ENCODE measurements at places on chromosomes 7 and 10.

DNA sequence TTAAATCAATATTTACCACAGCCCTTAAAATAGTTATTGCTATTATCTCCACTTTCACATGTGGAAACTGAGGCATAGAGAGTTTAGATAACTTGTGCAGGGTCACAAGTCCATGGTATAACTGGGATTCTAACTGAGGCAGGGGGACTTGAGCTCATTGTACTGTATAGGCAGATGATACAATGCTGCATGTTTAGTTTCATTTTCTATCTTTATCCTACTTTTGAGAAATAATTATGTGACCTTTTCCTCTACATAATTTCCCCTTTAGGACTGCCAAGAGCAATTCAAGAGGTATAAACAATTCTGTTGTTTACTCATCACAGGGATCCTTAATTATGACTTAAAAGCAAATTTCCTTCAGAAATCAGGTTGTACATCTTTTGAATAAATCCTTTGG lies 193.1 kb downstream of the SUGCT start:
- no peak for DNase-seq

- peak; percentile 25 for DNase-seq
Observed at GRCh38 chr7:92246360-92247101, 757 bp downstream of the ANKIB1 start.

DNA sequence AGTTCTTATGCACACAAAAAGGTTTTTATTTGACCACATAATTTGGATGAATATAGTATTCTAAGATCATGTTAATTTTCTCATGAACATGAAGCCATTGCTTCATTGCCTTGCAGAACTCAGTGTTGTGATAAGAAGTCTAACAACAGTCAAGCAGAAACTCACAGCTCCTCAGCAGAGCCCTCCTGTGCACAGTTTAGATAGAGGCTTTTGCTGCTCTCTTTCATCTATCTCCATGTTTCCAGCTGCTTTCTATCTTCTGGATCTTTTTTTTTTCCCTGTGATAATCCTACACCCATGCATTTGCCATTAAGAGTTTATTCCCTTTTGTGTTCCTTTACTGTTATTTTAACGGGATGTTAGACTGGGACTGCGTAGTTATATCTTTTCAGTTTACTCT lies 557.7 kb upstream of the LRRTM3 start:
- no peak for DNase-seq

DNA sequence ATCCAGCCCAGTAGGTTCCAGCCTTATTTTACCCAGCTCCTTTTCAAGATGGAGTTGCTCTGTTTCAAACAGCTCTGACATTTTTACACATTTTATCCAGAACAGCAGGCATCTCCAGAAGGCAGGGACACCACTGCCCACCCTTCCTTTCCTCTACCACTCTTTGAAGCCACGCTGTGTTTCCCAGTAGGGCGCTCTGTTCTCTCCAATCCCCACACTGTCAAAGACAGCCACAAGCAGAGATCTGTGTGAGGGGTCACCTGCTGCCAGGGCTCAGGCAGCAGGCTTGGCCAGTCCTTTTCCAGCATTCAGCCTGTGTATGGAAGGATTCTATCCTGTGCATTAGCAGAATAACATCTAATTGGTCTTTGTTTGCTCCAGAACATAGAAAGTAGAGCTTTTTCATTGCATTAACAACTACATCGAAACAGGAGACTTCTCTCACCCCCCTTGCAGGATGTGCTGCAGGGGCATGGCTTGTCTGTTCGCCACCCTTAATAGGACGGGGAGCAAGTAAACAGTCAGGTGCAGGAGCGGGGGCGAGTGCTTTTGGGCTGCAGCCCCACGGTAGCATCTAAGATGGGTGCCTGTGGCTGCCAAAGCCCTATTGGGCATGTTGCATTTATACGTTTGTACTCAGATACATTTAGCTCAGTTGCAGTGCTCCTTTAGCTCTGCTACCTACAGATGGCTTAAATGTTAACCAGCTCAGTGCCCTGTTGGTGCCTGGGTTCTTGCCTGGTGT lies 326.1 kb downstream of the GALNT17 start:
- DNase-seq = no peak

DNA sequence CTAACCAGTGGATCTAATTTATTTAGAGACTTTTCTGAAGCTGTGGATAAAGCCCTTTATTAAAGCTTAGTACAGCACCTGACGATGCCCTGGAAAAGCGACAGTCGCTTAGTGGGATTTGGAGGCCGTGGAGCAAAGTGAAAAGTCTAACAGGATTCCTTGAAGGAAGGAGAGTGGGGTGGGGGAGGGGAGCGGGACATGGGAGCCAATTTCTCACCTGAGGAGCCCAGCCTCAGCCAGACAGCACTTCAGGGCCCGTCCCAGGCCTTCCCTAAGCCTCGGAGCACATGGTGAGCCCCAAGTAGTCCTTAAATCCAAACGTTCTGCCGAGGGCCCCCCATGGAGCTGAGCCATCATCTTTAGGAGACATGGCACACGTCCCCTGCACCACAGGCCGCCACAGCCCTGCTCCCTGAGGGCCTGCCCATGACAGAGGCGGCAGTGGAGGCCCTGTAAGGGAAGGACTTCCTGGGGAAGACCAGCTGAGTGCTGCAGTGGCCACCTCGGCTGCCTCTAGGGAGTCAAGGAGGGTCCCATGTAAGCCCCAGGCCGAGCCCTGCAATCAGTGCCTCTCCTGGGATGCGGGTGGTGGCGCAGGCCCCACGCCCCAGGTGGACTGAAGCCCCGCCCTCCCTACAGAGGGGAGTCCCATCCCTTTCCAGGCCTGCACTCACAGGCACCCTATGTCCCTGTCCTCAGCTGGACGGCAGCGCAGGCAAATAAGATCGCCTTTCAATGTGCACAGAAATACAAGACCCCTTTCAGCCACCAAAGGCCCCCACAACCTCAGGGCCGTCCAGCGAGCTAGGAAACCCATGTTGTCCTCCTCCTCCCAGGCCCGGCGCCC lies 187.0 kb downstream of the MAD1L1 start:
- DNase-seq = no peak

DNA sequence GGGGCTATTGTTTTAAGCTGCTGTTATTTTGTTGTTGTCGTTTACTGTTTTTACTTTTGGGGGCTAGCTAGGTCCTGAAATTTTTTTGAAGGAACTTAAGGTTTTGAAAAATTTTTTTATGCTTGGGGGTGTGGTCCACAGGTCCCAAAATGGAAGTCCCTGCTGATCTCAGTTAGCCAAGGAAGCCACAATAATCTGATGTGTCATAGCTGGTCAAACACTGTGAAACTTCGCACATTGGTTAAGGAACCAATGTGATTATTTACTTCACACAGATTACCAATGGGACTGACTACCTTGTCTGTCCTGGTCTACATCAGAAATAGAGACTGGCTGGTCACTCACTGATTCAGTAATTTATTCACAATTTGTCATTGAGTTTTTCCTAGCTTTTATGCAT lies 29.5 kb upstream of the HYCC1 start:
- DNase-seq = no peak

GRCh38 chr10:112640638-112641037 lies 193.6 kb downstream of the VTI1A start:
- no peak for DNase-seq

GRCh38 chr10:53013201-53013810 lies 240.7 kb upstream of the MBL2 start:
- DNase-seq = no peak

DNA sequence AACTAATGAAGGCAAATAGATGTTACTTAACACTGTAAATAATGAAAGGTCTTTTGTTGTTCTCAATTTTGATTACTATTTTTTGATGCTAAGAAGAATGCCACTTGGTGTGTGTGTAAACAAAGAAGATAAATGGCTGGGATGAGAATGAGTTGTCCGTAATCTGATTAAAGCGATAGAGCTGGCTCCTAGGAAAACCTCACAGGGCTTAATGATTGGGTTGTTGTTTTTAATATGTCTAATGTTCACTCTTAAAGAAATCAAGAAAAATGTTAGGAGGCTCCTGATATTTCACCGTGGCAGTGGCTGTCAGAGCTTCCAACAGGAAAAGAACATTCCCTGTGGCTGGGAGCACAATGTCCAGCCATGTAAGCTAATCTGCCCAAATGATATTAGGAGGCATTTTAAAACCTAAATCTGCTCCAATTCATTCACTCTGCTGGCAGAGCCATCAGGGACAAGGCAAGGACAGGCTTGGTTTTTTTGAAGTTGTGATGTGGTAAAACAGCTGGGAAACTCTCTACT lies 243.9 kb downstream of the SNX10 start:
- DNase-seq = no peak

DNA sequence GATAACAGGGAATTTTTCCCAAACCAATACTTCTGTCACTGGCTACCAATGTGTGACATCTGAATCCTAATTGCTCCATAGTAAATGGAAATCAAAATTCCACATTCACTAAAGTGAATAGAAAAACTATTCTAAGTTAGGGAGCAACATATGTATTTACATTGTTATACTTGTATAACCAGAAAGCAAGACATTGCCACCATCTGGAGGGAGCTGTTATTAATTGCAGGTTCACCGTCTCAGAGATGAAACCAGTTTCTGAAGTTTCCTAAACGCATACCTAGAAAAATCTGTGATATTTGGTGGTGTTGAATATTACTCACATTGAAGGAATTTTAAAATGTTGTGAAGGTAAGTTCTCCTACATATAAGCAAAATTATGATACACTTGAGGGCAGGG lies 390.1 kb downstream of the NXPH1 start:
- no peak for DNase-seq

GRCh38 chr7:117171106-117171505 lies 151.8 kb downstream of the WNT2 start:
- DNase-seq = no peak

DNA sequence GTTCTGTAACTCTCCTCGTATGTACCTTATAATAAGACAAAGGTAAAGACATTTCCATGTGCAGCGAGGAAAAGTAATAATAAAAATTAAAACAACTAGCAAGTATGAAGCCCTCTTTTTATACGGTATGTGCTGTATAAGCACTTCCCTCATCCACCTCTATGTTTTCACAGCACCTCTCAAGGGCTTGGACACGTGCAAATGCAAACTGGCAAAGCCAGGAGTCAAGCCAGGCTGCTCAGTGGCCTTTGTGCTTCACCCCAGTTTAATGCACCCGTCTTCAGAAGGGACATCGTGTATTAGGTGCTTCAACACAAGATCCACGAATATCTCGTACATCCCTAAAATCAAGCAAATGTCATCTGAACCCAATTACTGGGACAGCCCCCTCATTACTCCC lies 1.3 kb upstream of the DGKI start:
- no peak for DNase-seq

GRCh38 chr10:121796342-121796741 lies 131.5 kb downstream of the ATE1 start:
- no peak for DNase-seq

DNA sequence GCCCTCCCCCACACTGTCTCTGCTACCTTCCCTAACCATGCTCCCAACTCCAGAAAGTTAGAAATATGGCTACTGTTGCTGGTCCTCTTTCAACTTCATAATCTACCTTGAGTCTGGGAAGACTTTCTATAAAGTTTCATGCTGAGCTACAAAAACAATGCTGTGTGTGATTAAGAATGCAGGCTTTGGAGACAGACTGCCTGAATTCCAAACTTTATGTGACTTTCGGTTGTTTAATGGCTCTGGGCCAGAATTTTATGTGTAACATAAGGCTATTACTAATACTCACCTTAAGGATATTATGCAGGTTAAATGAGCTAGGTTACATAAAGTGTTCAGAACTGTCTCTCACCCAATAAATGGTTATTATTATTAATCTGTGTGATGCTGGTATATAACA lies 19.1 kb downstream of the BET1 start:
- DNase-seq = no peak

- no peak for DNase-seq
Observed at GRCh38 chr7:106045586-106045985, 66.5 kb downstream of the SYPL1 start.

GRCh38 chr7:21805791-21806190 lies 139.9 kb downstream of the CDCA7L start:
- no peak for DNase-seq

DNA sequence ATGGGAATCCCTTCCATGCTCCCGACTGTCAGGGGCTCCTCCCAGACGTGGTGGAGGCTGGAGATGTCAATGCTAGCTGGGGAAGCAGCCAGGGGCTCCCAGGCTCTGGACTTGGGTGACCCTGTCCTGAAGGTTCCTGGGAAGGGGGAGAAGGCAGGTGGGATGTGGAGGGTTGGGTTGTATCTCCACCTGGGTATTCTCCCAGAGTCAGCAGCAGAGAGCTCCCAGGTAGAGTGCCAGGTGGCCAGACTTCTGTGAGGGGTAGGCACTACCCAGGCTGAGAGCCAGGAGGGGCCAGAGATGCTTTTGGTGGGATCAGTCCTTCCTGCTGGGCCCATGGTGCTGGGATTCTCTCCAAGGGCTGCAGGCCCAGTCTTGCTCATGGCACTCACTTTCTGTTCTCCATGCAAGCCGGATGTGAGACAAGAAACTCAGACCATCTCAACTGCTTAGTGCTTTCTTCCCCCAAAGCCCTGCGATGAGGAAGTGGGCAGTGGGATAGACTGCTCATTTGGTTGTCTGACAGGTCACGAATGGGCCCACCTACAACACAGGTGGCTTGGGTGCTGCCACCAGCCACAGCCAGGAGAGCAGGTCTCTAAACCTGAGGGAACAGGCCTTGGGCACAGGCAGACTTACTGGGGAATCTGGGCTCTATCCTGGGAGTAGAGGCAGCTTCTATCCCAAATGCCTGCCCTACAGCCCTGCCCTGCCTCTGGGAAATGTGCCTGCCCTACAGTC lies 52.5 kb upstream of the CAMK2B start:
- DNase-seq = peak; percentile 8

- no peak for DNase-seq
Observed at GRCh38 chr10:83764666-83765065, 374.6 kb upstream of the GHITM start.

- no peak for DNase-seq
Observed at GRCh38 chr7:102248456-102249395, 37.9 kb upstream of the SH2B2 start.

DNA sequence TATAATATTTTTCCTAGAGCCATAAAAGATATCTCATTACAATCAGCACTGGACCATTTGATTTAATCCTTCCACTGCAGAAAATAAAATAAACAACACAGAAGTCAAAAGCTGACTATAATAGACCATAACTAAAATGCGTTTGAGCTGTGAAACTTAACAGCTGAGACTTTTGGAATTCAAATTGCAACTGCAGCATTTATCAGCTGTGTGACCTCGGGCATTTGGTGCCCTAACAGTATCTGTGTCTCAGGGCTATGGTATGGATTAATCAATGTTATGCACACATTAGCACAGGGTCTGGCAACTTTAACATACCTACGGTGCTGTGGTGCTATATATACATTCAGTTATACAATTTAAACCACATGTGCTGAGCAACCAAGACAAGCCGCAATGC lies 160.1 kb downstream of the COL28A1 start:
- no peak for DNase-seq

DNA sequence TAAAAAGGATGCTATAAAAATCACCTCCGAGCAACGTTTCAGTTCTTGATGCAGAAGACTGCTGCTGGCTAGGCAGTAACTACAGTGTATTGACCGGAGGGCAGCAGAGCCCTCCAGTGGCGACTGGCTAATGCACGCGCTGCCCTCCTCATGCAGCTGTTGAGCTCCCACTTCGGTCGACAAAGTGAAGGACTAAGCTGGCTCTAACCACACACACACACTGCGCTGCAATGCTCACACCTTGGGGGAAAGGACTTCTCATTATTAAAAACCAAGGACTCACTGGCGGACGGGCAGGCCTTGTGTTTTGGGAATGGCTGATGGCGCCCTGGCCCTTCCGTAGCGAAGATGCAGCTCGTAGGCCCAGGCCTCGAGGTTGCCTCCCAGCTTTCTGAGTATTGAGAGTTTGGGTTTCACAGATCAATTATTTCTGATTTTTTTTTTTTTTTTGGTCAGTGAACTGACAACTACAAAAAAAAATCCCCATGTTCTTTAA lies 120.9 kb upstream of the DIP2C start:
- peak; percentile 24 for DNase-seq

- DNase-seq = no peak
Observed at GRCh38 chr10:3095373-3096139, 28.2 kb downstream of the PFKP start.

Data from NCI-H1105 (cell line).